ENCODE measurements at places on chromosomes 5 and 9. TPM values are rescaled to one million over a fixed set of nuclear protein-coding genes. Genes with fewer than 3 reads are reported as not detected.

- DNase-seq, result no peak
Observed at GRCh38 chr5:80619086-80619485, 35.4 kb upstream of the MSH3 start.

DNA sequence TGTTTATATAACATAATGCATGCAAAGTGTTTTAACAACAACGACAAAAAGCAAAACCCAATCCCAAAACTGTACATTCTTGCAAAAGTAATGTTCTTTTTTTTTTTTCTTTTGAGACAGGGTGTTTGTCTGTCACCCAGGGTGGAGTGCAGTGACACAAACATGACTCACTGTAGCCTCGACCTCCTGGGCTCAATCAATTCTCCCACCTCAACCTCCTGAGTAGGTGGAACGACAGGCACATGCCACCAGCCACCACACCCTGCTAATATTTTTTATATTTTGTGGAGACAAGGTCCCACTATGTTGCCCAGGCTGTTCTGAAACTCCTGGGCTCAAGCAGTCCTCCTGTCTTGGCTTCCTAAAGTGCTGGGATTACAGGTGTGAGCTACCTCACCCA lies 13.6 kb upstream of the HAVCR1 start:
- no peak for DNase-seq

DNA sequence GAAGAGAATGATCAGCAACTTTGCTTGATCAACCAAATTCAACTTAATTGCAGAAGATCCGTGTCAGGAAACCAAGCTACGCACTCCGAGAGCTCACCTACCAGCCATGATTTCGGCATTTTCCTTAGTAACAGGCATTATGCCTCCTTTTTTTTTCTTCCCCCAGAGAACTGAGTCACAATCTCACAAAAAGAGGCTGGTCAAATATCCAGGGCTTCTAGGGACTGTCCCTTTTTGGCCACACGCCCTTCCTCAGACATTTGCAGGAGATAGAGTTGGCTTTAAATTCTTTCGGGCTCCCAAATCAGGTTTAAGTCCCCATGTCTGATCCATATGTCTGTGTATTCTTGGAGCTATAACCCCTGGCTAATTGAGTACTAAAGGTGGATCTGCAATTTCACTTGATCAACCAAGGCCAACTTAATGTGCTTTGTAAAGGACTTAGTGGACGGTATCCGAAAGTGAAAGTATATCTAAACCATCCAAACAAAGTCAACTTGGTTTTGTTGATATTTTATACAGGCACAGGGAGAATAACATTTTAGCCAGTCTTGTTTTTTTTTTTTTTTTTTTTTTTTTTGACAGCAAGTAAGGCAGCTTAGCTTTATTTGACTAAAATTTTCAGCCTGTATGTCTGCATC lies 100.8 kb upstream of the TBCA start:
- no peak for DNase-seq

DNA sequence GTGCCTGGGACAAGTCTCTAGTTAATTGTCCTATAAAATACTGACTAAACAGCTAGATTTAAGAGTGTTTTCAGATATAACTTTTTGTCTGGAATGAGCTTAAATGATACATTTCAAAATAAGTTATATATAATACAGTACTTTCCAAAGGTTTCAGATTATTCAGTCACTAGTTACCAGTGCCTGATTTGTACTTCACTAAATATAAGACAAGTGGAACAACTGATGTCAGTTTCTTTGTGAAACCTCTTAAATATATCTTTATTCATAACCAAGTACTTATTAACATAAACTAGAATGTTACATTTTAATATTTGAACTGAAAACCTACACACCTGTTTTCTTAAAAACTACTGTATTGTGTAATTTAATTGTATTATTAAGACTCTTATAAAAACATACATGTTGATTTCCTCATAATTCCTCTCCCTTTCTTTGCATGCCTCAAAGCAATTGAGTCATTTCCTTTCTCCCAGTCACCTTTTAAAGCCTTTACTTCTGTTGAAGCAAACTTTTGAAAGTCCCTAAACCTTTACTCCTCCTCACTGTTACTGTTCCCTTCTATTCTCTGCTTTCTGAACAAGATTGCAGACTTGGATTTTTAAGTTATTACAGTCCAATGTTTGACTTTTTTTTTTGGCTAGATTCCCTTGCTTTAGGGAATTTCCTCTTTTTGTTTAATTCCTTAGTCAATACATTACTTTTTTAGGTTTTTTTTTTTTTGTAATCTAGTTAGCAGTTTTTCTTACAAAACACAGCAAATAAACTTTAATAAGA lies 8.7 kb upstream of the SEMA6A start:
- no peak for DNase-seq

DNA sequence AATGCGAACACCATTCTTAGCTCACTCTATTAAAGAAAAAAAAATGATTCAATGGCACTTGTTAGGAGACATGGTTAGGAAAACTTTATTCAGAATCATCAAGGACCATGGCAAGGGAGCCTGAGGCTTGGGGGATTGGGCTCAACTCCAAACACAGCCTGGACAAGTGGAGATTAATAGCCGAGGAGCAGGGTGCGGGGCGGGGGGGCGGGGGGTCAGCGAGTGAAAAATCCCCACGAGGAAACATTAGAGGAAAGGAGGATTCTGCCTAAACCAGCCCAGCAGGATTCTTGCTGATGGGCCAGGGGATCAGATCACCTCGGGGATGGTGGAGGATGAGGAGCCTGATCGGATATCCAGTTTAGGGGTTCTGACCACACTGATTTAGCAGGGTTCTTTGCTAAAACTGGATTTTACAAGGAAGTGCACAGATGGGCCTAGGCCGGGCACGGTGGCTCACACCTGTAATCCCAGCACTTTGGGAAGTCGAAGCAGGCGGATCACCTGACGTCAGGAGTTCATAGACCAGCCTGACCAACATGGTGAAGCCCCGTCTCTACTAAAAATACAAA lies 24.4 kb upstream of the FIBCD1 start:
- peak; percentile 66 for DNase-seq

GRCh38 chr5:89213573-89213972 lies 330.6 kb upstream of the MEF2C start:
- DNase-seq, result peak; percentile 26

DNA sequence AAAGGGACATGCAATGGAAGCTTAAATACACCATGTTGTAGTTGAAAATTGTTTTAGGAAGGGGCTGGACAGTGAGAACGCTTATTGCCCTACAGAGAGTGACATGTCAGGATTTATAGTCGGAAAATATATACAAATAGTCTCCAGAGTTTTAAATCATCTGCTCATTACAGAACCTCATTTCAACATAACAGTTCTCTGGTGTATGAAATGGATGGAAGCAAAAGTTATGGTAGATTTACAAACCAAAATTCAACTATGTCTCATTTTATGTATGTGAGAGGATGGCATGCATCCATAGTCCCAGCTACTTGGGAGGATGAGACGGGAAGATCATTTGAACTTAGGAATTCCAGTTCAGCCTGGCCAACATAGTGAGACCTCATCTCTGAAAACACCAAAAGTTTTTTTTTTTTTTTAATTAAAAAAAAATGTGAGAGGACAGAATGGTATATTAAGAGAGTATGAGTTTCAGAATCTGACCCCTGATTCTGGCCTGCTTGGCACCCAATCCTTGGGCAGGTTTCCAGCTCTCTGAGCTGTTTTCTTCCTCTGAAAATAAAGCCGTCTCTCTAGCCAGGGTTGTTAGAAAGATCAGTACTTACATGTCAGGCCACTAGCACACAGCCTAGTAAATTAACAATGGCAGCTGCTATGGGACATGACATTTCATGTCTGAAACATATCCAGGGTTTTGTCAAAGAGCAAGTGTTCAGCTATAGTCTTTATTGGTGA lies 40.1 kb downstream of the IQGAP2 start:
- no peak for DNase-seq

GRCh38 chr5:116970318-116970717 lies 395.7 kb upstream of the SEMA6A start:
- DNase-seq, result no peak

DNA sequence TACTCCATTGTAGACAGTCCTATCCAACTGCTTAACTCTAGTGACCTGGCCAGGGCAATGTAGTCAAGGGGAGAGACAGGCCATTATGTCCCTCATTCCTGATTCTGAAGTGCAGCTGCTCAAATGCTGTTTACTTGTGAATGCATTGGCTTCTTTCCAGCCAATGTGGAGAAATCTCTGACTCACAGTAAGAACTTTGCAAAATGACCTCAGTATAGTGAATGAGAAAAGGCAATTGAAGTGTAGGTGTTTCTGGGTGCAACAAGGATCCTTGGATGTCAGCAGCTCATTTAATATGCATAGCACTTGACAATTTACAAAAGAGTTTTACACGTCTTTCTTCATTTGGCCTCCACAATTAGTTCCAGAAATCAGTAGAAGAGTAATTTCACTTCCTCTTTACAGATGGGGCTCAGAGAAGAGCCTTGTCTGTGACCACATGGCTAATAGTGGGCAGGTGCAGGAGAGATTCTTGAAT lies 367.2 kb downstream of the OSTF1 start:
- no peak for DNase-seq

DNA sequence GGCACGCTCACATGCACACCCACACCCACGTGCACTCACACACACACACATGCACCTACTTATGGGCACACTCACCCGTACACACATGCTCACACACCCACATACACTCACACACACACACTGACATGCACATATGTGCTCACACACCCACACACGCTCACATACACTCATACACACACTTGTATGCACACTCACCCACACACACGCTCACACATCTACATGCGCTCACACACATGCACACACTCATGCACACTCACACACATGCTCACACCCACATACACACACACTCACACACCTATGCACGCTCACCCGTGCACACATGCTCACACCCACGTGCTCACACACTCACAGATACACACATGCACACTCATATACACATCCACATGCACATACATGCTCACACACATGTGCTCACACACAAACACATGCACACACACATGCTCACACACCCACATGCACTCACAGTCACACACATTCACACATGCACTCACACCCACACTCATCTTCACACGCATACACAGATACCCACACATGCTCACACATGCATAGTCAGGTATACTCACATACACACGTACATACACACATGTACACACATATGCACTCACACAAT lies 138.3 kb downstream of the OLFM1 start:
- no peak for DNase-seq

DNA sequence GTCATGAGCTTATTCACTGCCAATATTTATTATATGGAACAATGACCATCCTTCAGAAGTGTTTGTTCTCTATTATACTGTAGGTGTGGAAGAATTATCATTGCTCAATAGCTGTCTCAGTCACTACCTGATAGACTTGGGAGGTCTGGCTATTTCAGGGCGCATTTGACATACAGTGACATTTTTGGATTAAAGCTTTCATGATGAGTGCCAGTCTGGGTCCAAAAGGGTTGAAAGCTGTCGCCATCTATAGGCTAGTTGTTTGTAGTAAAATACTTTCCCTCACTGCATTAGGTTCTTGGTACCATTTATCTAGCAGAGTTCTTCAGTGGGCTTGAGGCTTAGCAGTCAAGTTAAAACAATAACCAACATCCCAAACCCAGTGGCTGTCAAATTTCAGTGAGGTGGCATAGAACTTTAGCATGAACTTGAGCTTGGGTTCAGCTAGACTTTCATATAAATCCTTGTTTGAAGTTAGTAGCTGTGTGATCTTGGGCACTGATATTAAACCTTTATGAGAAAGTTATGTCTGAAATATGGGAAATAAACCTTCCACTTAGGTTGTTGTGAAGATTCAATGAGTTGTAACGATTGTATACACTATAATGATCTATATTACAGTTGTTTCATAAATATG lies 110.5 kb upstream of the CDKN2B start:
- peak; percentile 10 for DNase-seq

DNA sequence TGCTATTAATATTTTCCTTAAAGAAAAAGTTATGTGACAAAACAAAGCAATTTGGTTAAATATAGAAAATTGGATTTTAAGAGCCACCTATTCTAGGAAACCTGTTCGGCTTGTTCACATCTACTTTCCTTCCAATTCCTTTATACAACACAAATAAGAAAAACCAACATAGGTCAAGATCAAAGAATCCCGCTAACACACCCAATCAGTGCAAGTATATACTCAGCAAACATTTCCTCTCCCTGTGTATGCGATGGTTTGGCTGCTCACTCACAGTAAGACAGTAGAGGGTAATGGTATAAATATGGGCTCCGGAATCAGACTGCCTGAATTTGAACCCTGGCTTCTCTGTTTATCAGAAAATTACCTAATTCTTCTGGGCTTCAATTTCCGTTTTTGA lies 757.5 kb upstream of the ZNF608 start:
- DNase-seq, result no peak

DNA sequence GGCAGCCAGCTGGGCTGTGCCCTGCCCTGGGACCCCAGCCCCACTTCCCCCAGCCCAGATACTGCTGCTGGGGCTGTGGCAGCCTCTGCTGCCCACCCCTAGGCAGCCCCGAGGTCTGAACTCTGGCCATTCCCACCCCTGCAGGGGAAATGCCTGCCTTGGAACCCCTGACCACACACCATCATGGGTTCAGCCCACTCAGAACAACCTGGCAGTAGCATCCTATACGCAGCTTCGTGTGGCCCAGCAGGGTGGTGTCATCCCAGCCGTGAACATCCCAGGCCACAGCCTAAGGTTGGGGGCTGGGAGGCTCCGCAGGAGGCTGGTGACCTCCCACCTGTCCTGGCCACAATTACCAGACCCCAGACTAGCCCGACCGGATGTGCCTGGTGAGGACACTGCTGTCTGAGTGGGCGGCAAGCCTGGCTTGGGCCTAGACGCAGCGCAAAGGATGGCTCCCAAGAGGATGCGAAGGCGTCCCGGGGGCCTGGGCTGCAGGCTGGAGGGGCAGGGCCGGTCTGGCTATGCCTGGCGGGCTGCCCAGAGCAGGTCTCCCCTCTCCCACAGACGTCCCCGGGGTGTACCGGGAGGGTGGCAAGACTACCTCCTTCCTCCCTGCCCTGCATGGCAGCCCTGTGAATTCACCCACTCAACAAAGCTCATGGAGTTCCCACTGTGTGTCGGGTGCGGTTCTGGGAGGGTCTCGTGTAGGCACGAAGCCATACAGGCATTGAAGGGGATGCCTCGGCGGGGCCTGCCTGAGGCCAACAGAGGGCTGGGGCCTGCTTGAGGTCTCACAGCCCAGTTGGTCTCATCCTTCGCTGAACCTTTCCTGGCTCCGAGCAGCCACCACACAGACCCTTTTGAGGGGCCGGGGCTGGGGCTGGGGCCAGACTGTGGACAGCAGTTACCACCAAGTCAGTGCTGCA lies 1.5 kb upstream of the SLC34A3 start:
- no peak for DNase-seq

- DNase-seq, result no peak
Observed at GRCh38 chr9:121886759-121887485, 206.2 kb downstream of the TTLL11 start.

- no peak for DNase-seq
Observed at GRCh38 chr5:89443508-89443907, 560.5 kb upstream of the MEF2C start.

ZBED3 gene
- total RNA-seq, result 4.7 TPM

SPINK5 gene
- not detected for total RNA-seq

PCDHA1 gene
- total RNA-seq, result not detected

ARID3C gene
- not detected for total RNA-seq

LRRTM2 gene
- 0.88 TPM for total RNA-seq

FAM153A gene
- total RNA-seq, result not detected

EFCAB9 gene
- not detected for total RNA-seq

SLC30A5 gene
- 47.7 TPM for total RNA-seq

GABRA1 gene
- not detected for total RNA-seq

SET gene
- total RNA-seq, result 397 TPM

FAXDC2 gene
- 19.2 TPM for total RNA-seq

Data from osteoblast (primary cell).